Mesendoderm (in vitro differentiated cells): ENCODE measurements at places on chromosomes 6 and 20.

GRCh38 chr6:815348-815738 is 122.4 kb upstream of the EXOC2 start:
- H3K4me1 ChIP-seq = no peaks in the 10 kb centered on the region
- H3K4me3 ChIP-seq = no peak overlapping the region
- DNase-seq = peak; percentile 24
- H3K27ac ChIP-seq = no peak overlapping the region
- no peaks in the 10 kb centered on the region for H3K27me3 ChIP-seq

- no peaks in the 10 kb centered on the region for H3K36me3 ChIP-seq
- H3K27ac ChIP-seq = peak overlapping the region; percentile 87
- no peaks in the 10 kb centered on the region for H3K4me1 ChIP-seq
- DNase-seq = peak; percentile 37
- peak overlapping the region; percentile 81 for H3K4me3 ChIP-seq
Observed at GRCh38 chr6:96898241-96898851, 655 bp upstream of the NDUFAF4 start.

- peak overlapping the region; percentile 26 for H3K27ac ChIP-seq
- peaks cover 8% of the 10 kb centered on the region for H3K4me1 ChIP-seq
- no peaks in the 10 kb centered on the region for H3K36me3 ChIP-seq
- no peaks in the 10 kb centered on the region for H3K27me3 ChIP-seq
- DNase-seq = peak; percentile 84
Observed at GRCh38 chr20:45450097-45450818, 19.3 kb upstream of the WFDC2 start.

GRCh38 chr6:93407186-93407585 is 12.2 kb downstream of the EPHA7 start:
- H3K27ac ChIP-seq = no peak overlapping the region
- no peaks in the 10 kb centered on the region for H3K36me3 ChIP-seq
- no peaks in the 10 kb centered on the region for H3K27me3 ChIP-seq
- no peak overlapping the region for H3K4me3 ChIP-seq
- DNase-seq = no peak
- H3K4me1 ChIP-seq = no peaks in the 10 kb centered on the region

- H3K36me3 ChIP-seq = no peaks in the 10 kb centered on the region
- H3K27me3 ChIP-seq = no peaks in the 10 kb centered on the region
- no peaks in the 10 kb centered on the region for H3K4me1 ChIP-seq
- no peak for DNase-seq
Observed at GRCh38 chr20:59708326-59708725, 104.0 kb downstream of the PHACTR3 start.

DNA sequence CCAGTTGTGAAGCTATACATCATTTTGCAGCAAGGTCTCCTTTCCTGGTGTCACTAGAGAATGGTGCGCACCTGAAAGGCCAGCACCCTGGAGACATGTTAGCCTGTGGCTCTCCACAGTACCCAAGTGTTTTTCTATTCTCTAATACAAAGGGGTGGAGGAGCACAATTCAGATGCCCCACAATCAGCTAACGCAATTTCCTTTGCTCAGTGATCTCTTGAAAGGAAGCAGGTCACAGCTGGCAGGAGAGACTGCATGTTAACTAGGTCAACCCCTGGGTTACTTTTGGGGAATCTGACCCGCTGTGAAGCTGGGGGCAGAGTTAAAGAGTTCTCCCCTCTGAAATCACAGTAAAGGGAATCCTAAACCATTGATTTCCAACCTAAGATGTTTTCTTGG is 92.5 kb downstream of the B3GAT2 start:
- H3K27me3 ChIP-seq = no peaks in the 10 kb centered on the region
- no peaks in the 10 kb centered on the region for H3K4me1 ChIP-seq
- no peak overlapping the region for H3K4me3 ChIP-seq
- H3K27ac ChIP-seq = no peak overlapping the region
- peak; percentile 19 for DNase-seq
- H3K36me3 ChIP-seq = no peaks in the 10 kb centered on the region

DNA sequence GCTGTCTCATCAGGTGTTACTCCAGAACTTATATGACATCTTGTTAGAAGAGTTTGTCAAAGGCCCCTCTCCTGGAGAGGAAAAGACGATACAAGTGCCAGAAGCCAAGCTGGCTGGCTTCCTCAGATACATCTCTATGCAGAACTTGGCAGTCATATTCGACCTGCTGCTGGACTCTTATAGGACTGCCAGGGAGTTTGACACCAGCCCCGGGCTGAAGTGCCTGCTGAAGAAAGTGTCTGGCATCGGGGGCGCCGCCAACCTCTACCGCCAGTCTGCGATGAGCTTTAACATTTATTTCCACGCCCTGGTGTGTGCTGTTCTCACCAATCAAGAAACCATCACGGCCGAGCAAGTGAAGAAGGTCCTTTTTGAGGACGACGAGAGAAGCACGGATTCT is 43.7 kb upstream of the SMIM28 start:
- no peak for DNase-seq
- no peak overlapping the region for H3K27ac ChIP-seq
- H3K36me3 ChIP-seq = no peaks in the 10 kb centered on the region
- H3K27me3 ChIP-seq = no peaks in the 10 kb centered on the region
- H3K4me3 ChIP-seq = no peak overlapping the region
- H3K4me1 ChIP-seq = peaks cover 6% of the 10 kb centered on the region

DNA sequence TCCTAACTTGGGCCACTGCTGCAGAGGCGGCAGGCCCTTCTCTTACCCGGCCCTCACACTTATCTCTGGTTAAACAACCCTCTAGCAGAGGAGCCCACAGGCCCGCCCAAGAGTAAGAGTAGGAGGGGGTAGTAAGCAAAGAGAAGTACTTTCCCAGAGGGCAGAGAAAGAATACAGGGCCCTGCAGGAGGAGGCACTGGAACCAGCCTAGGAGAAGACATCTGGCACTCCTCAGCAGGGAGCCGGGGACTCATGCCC is 10.1 kb downstream of the MTCH1 start:
- no peaks in the 10 kb centered on the region for H3K4me1 ChIP-seq
- DNase-seq = no peak
- H3K4me3 ChIP-seq = no peak overlapping the region
- peaks cover 49% of the 10 kb centered on the region for H3K36me3 ChIP-seq

DNA sequence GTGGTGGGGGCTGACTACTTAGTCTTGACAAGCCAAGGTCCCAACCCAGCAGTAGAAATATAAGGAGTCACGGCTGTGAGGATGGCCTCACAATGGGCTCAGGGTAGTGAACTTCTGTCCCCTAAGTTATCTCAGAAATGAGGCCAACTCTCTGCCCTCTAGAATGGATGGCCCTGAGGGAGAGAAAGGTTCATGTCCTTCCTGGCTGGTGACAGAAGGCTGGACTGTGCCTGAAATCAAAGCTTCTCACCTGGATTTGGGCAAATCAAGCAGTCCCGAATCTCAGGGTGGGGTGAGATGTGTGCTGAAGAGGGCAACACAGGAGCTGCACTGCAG is 12.7 kb downstream of the RRP36 start:
- peaks cover 15% of the 10 kb centered on the region for H3K36me3 ChIP-seq
- H3K4me1 ChIP-seq = no peaks in the 10 kb centered on the region
- DNase-seq = no peak
- H3K27ac ChIP-seq = no peak overlapping the region

DNA sequence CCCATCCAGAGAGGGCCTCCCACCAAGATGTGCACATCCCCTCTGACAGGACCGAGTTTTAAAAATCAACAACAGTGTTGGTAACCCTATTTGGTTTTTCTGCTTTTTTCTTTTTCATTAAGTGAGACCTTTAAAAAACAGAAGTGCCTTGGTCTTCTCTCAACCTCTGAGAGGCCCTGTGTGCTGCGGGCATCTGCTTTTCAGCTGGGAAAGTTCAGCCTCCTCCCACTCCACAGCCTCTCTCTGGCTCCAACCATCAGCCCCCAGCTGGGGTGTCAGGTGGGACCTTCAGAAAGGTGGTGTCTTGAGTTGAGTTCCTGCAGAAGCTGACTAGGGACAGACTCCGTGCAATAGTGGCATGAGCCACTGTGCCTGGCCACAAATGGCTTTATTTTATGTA is 64.6 kb upstream of the ZMYND8 start:
- no peaks in the 10 kb centered on the region for H3K27me3 ChIP-seq
- no peak for DNase-seq
- H3K4me3 ChIP-seq = no peak overlapping the region
- no peaks in the 10 kb centered on the region for H3K36me3 ChIP-seq

DNA sequence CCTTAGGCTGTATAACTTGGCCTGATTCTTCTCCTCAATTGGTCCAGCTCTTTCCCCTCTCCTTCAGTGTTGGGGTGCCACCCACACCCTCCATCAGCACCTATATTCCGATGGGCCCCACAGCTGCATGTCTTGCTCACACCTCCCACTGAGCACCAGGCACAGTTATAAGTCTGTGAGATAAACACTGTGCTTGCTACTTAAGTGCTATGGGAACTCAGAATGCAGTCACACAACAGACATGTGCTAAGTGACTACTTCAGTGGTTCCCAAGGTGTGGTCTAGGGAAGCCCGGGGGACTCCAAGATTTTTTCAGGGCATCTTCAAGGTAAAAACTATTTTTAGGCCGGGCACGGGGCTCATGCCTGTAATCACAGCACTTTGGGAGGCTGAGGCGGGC is 7.3 kb downstream of the ZC3H12D start:
- H3K4me3 ChIP-seq = no peak overlapping the region
- H3K27ac ChIP-seq = no peak overlapping the region
- H3K4me1 ChIP-seq = no peaks in the 10 kb centered on the region

DNA sequence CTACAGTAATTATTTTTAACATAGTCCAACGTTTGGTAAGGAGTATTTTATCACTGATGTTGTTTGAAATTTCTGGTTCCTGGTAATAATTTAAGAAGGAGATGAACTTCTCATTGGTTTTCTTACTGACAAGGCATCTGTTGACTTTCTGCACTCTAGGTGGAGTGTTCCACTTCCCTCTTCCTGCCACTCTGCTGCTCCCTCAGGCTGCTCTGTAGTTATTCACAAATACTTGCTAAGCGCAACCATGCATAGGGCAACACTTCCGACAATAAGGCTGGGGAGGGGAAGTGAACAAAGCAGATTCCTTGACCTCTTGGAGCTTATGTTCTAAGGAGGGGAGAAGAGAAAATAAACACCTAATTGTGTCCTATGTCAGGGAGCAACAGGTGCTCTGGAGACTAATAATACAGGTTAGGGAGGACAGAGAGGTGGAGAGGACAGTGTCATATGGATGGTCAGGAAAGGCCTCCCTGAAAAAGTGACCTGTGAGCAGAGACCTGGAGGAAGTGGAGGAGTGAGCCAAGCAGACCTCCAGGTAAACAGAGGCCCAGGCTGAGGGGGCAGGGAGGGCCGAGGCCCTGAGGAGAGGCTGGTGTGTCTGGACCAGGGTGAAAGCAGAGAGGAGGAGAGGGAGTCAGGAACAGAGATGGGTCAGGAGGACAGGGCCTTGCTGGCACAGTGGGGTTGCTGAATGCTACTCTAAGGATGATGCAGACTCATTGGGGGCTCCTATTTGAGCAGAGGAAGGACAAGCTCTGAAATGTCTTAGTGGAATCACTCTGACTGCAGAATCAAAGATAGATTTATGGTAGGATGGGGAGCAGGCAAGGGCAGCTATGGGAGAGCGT is 134.8 kb upstream of the SLC24A3 start:
- H3K27me3 ChIP-seq = no peaks in the 10 kb centered on the region
- no peak overlapping the region for H3K27ac ChIP-seq
- no peak overlapping the region for H3K4me3 ChIP-seq
- peak; percentile 10 for DNase-seq
- H3K36me3 ChIP-seq = no peaks in the 10 kb centered on the region

- no peaks in the 10 kb centered on the region for H3K27me3 ChIP-seq
- no peak overlapping the region for H3K27ac ChIP-seq
- no peaks in the 10 kb centered on the region for H3K36me3 ChIP-seq
- H3K4me1 ChIP-seq = peaks cover 2% of the 10 kb centered on the region
- H3K4me3 ChIP-seq = no peak overlapping the region
- no peak for DNase-seq
Observed at GRCh38 chr20:59015812-59016711, 3.2 kb upstream of the TUBB1 start.

- H3K27ac ChIP-seq = no peak overlapping the region
- H3K4me3 ChIP-seq = no peak overlapping the region
- H3K4me1 ChIP-seq = no peaks in the 10 kb centered on the region
- H3K27me3 ChIP-seq = no peaks in the 10 kb centered on the region
Observed at GRCh38 chr6:37323580-37323979, 30.2 kb upstream of the RNF8 start.

GRCh38 chr20:22915512-22915911 is 119.6 kb upstream of the SSTR4 start:
- no peaks in the 10 kb centered on the region for H3K27me3 ChIP-seq
- no peak for DNase-seq
- H3K27ac ChIP-seq = no peak overlapping the region
- H3K4me3 ChIP-seq = no peak overlapping the region
- no peaks in the 10 kb centered on the region for H3K36me3 ChIP-seq

GRCh38 chr6:35413911-35414310 is 38.2 kb upstream of the FANCE start:
- no peaks in the 10 kb centered on the region for H3K36me3 ChIP-seq
- H3K4me1 ChIP-seq = peaks cover under 1% of the 10 kb centered on the region
- no peak overlapping the region for H3K4me3 ChIP-seq

DNA sequence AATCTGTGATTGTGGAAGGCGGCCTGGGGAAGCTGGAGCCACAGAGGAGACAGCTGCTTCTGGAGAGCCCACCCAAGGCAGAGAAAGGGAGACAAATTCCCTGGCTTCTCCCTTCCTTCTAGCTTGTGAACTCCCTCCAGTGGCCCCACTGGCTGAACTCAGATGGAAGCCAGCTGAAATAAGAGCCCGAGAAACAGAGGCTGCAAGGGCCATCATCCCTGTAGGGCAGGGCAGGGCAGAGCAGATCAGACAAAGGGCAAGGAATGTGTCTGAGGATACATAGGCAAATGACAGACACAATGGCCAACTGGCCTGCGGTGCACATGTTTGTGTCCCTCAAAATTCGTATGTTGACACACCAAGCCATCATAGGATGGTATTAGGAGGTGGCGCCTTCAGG is 25.3 kb downstream of the MDFI start:
- no peak overlapping the region for H3K27ac ChIP-seq
- H3K4me1 ChIP-seq = no peaks in the 10 kb centered on the region
- no peak overlapping the region for H3K4me3 ChIP-seq
- no peak for DNase-seq
- H3K36me3 ChIP-seq = no peaks in the 10 kb centered on the region
- H3K27me3 ChIP-seq = no peaks in the 10 kb centered on the region

DNA sequence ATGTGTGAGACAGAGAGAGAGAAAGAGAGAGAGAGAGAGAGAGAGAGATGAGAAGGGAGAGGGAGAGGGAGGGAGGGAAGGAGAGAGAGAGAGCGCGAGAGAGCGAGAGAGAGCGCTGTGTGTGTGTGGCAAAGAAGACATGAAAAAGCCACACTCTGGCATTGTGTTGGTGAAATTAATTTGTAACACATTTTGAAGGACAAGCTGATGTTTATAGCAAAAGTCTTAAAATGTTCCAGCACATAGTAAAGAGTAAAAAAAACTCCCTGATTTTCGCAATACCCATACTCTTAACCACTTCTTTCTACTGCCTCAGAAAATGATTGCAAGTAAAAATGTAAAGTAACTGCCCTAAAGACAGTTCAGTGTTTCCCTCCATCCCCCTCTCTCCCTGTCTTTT is 56.7 kb downstream of the SLC22A1 start:
- no peaks in the 10 kb centered on the region for H3K36me3 ChIP-seq
- DNase-seq = no peak
- no peaks in the 10 kb centered on the region for H3K27me3 ChIP-seq

- no peak overlapping the region for H3K27ac ChIP-seq
- DNase-seq = no peak
- H3K4me3 ChIP-seq = no peak overlapping the region
- no peaks in the 10 kb centered on the region for H3K36me3 ChIP-seq
- no peaks in the 10 kb centered on the region for H3K27me3 ChIP-seq
Observed at GRCh38 chr6:72976484-72976883, 248.8 kb downstream of the KHDC1L start.

GRCh38 chr6:30568245-30568644 is 3.0 kb upstream of the ABCF1 start:
- H3K36me3 ChIP-seq = no peaks in the 10 kb centered on the region
- no peak overlapping the region for H3K4me3 ChIP-seq
- no peak overlapping the region for H3K27ac ChIP-seq

GRCh38 chr6:85137865-85138264 is 312.0 kb upstream of the NT5E start:
- H3K4me1 ChIP-seq = no peaks in the 10 kb centered on the region
- no peaks in the 10 kb centered on the region for H3K36me3 ChIP-seq
- H3K27me3 ChIP-seq = no peaks in the 10 kb centered on the region
- H3K27ac ChIP-seq = no peak overlapping the region
